ENCODE measurements at places on chromosomes 5 and 9.

DNA sequence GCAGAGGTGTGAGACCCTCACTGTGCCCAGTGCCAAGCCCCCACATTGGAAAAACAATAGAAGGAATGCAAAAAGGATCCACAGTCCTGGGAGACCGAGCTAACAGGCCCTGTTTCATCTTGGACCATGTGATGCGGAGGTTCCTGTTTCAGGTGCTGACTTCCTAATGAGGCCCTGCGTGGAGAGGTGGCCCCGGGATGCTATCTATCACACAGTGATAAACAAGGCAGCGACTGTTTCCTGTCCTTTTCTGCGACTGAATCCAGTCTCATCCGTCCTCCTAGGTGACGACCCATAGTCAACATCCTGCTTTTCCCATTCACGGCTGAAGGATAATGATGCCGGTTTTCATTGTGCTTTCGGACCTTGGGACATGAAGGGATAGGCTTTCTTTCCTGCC, 56.4 kb upstream of the BOD1 start:
- ATAC-seq, result no peak

GRCh38 chr9:133959171-133959570, 33.0 kb downstream of the VAV2 start:
- no peak for ATAC-seq

- ATAC-seq, result no peak
Observed at GRCh38 chr5:103373597-103374472, 115.3 kb downstream of the MACIR start.

- no peak for ATAC-seq
Observed at GRCh38 chr5:134063188-134063820, 51.2 kb upstream of the TCF7 start.

- ATAC-seq, result no peak
Observed at GRCh38 chr9:89522261-89522958, 24.5 kb upstream of the SEMA4D start.
